ENCODE measurements at places on chromosomes 5 and 9.

- no peak for DNase-seq
Observed at GRCh38 chr9:29796291-29796952, 2223.1 kb upstream of the C9orf72 start.

DNA sequence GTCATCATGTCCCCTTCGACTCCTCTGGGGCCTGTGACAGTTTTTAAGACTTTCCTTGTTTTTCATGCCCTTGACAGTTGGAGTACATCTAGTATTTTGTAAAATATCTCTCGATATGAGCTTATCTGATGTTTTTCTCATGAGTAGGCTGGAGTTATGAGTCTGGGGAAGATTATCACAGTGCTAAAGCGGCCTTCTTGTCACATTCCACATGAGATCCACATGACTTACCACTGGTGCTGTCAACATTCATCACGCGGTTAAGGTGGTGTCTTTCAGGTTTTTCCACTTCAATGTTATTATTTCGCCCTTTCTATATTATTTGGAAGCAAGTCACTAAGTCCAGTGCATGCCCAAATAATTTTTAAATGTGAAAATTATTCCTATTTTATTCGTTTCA lies 17.1 kb upstream of the CAST start:
- DNase-seq, result no peak

- DNase-seq, result no peak
Observed at GRCh38 chr9:16406526-16407225, 463.8 kb downstream of the BNC2 start.

GRCh38 chr5:100840789-100841188 lies 62.3 kb downstream of the ST8SIA4 start:
- DNase-seq, result no peak

Data from stimulated activated CD8-positive, alpha-beta memory T cell treated with anti-CD3 and anti-CD28 coated beads, Interleukin-4, amount 100 ng/mL, for 1 hour (primary cell).